DMS79 treated with DMSO at 0.1 percent for 48 hours (cell line): ENCODE measurements at places on chromosomes 4 and X.

GRCh38 chr4:119933606-119934005 is 133.0 kb downstream of the MAD2L1 start:
- DNase-seq = peak; percentile 80

DNA sequence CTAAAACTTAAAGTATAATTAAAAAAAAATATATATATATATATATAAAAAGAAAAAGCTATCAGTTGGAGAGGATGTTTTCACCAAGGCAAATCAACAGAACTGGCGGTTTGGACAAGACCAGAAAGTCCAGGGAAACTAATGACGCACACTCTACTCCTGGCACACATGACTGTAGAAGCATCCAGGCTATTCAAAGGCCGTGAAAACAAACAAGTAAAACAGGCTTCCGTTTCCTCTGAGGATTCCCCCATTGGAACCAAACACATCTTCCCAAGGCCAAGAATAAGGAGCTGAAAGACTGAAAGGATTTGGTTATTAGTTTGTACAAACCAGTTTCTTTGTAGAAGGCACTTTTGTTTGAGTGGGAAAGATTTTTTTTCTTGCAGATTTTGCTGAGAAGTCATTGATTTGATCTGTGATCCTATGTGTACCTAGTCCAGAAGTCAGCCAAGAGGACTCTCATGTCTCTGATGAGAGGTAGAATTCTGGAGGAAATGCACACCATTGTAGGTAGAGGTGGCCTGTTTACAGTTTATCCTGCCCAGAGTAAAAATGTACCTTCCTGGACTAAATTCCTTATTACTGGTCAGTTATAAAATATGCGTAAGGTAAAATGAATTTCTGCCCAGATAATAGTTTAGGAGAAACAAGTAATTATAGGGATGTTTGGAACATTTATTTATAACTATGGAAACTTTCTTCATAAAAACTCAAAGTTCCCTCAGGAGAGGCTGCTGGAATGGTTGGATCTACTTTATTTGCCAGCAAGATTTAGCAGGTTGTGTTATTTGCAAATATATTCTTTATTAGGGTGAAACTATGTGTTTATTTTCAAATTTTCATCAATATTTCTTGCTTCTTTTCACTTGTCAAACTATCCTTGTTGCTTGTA is 66.5 kb downstream of the DMP1 start:
- no peak for DNase-seq

DNA sequence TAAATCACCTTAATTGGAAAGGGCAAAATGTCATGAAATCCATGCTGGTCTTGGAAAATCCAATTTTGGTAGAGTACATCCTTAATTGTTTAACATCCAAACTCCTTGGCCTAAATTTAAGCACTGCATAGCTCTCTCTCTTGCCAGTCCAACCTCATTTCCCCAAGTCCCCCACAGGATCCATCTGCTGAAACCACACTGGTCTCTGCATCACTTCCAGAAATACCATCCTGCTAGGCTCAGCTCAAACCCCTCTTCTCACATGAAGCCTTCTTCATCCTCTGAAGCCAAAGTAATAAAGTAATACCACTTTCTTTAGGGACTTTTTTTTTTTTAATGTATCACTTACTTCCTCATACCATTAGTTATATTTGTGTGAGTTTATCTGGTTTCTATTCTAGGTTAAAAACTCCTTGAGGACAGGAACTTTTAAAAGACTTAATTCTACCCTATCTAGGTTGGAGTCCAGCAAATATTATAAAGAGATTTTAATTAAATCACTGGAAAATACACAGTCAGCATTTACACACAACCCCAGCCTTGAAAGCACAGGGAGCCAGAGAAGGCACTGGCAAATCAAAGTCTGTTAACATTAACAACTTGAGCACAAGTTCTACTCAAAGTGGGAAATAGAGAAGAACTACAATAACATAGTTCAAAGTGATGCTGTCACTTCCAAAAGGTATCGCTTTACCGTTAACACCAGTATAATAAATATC is 16.7 kb upstream of the KLF3 start:
- DNase-seq = no peak

- DNase-seq = no peak
Observed at GRCh38 chrX:110173192-110174175, 144.4 kb downstream of the AMMECR1 start.

DNA sequence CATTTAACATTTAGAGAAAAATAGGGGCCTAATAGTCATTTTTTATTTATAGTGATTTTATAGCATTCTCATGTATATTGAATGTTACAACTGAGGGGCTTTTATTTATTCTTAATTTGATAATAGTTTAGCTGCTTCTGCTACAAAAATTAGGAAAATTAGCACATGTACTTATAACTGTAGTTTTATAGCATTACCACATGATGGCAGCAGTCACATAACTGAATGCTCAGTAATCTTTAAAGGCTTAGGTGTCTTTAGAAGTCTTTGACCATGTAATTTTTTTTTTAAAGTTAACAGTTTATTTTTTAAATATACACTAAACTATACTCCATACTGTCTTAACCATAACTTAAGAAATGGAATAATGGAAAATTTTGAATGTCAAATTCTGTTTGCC is 136.6 kb downstream of the STAG2 start:
- peak; percentile 0 for DNase-seq

- no peak for DNase-seq
Observed at GRCh38 chr4:68132342-68132741, 2.7 kb upstream of the TMPRSS11F start.

GRCh38 chr4:121472937-121473721 is 92.3 kb upstream of the QRFPR start:
- DNase-seq = no peak

GRCh38 chr4:109169170-109169569 is 133.3 kb downstream of the COL25A1 start:
- DNase-seq = no peak

GRCh38 chrX:86946569-86946968 is 571.0 kb upstream of the KLHL4 start:
- DNase-seq = no peak

DNA sequence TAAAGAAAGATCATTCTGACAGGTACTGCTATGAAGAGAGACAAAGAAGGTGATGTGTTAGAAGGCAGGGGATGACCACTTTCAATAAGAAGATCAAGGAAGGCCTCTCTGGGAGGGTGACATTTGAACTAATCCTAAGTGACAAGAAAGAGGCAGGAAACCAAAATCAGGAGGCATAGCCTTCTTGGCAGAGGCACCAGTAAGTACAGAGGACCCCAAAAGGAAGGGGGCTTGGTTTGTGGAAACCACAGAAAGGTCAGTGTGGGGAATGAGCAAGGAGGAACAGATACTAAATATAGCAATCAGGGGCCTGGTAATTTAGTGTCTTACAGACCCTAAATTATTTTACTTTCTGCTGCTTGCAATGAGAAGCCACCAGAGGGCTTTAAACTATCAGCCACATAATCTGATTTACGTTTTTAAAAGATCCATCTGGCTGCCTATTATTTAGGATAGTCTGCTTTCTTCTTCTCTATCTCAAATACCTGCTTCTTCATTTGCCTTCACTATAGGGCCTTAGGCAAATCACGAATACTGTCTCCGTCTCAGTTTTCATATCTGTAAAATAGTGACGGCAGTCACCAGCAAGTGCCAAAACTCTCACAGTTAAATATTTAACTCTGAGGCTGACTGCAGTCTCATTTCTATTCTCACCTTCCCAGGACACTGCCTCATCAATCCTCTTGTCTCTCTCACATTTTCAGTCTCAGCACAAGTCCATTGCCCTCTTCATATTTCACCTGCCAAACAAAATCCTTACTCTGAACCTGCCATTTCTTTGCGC is 16.7 kb downstream of the NR3C2 start:
- no peak for DNase-seq

GRCh38 chrX:120556251-120556650 is 4.5 kb downstream of the CUL4B start:
- no peak for DNase-seq

GRCh38 chr4:45063696-45064095 is 337.3 kb upstream of the GNPDA2 start:
- no peak for DNase-seq

DNA sequence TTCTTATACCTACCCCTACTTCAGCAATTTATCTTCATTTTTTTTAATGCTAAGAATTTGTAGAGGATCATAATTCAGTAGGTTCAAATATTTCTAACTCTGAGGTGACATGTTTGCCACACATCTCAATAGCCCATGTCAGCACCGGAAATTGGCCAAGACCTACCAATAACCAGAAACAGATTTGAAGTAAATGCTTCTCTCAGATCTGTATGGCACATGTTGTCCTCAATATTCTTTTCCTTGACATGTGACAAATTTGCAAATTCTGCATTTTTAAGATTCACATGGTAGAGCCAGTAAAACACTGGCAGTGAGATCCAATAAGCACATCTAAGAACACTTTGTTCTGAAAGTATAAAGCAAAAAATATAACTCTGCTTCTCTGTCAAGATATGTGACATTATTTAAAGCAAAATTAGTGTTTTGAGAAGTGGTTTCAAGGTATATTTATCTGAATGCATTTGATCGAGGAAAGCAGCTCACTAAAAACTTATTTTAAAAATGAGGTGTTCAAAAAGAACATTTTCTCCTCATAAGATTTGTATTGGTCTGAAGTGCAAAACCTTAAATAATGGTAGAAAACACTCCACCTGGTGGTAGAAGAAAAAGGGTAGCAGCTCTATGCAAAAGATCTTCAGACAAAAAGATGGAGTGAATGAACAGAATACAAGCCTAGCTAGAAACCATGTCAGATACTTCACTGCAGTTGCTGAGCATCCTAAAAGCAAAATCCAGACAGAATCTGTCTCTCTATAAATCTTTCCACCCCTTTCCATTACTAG is 513.8 kb upstream of the FAM241A start:
- DNase-seq = no peak

GRCh38 chrX:127038065-127038464 is 218.5 kb downstream of the PRR32 start:
- no peak for DNase-seq

DNA sequence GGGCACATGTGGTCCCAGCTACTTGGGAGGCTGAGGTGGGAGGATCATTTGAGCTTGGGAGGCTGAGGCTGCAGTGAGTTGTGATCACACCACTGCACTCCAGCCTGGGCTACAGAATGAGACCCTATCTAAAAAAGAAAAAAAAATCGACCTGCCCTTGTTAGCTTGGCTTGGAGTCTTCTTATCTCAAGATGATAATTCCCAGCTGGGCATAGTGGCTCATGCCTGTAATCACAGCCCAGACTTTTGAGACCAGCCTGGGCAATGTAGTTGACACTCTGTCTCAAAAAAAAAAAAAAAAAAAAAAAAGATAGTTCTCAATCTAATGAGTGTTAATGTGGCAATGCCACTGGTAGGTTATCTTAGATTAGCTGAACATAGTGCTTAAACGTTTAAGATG is 41.0 kb downstream of the QRFPR start:
- no peak for DNase-seq

DNA sequence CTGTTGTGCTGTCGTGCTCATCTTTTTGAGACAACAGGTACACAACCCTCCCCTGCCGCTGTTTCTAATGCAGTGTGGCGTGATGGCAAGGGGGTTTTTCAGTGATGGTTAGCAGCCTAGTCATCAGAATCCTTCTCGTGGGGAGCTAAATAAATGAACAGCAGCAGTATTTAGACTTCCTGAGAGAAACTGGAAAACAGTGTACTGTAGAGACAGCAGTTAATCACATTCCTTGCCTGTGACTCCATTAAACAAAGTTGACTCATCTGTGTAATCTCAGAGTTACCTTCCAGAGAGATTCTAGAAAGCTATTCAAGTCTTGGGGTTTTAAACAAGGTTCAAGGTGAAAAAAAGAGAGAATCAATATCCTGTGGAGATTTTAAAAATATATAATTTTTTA is 1753.2 kb upstream of the PCDH7 start:
- no peak for DNase-seq

- no peak for DNase-seq
Observed at GRCh38 chr4:77706717-77707116, 101.1 kb downstream of the CXCL13 start.

GRCh38 chrX:31523884-31524536 is 452.2 kb upstream of the FTHL17 start:
- no peak for DNase-seq

DNA sequence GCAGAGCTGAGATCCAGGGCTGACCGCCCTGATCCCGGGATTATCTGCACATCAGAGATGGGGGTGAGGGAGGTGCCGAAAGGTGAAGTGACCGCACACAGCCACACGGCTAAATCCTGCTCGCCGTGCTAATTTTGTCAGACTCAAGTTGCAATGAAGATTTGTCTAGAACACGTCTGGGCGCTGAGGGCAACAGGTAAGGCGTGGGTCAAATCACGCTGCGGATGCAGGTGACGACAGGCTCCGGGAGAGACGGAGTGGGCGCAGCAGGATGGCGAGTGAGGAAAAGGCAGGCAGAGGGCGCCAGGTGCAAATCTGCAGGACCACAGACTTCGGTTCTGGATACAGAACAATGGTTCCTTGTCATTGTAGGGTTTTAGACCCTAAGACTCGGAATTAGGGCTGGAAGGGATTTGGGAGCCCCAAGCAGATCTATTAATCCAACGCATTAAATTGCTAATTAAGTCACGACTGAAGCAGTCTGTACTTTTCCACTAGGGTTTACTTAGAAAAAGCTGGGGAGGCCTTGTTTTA is 1.9 kb upstream of the TBC1D14 start:
- DNase-seq = no peak

GRCh38 chrX:74419864-74420195 is 1.5 kb upstream of the SLC16A2 start:
- peak; percentile 34 for DNase-seq

GRCh38 chr4:38788317-38788716 is 5.5 kb upstream of the TLR10 start:
- no peak for DNase-seq

- DNase-seq = no peak
Observed at GRCh38 chr4:1047976-1048772, 36.7 kb downstream of the FGFRL1 start.

DNA sequence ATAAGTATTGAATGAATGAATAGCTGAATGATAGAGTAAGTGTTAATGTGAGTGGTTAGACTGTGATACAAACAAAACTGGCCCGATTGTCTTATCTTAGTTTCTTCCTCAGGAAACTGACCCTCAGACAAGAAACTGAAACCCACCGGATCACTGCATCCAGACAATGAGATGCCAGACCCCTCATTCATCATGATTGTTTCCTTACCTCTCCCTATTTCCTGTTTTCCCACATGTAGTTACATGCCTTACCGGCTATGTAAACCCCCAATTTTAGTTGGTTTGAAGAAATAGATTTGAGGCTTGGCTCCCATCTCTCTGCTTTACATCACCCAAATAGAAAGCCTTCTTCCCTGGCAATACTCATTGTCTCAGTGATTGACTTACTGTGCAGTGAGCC is 218.9 kb upstream of the PPP1R2C start:
- DNase-seq = no peak

DNA sequence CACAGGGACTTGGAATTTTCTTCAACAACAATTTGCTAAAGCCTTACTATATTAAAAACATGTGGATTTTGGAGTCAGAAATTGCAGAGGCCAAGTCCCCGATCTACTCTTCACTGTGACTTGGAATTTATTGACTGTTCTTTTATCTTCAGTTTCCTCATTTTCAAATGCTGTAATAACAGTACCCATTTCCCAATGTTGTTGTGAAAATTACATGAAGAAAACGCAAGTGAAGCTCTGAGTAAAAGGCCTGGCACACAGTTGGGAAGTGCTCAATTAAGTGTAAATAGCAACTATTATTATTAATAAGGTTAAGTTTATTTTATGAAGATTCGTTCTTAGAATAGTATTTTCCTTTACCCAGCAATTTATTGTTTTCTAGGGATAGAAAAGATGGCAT is 15.7 kb downstream of the STBD1 start:
- no peak for DNase-seq
